CD4-positive, alpha-beta T cell (primary cell): ENCODE measurements at places on chromosomes 11 and 22.

DNA sequence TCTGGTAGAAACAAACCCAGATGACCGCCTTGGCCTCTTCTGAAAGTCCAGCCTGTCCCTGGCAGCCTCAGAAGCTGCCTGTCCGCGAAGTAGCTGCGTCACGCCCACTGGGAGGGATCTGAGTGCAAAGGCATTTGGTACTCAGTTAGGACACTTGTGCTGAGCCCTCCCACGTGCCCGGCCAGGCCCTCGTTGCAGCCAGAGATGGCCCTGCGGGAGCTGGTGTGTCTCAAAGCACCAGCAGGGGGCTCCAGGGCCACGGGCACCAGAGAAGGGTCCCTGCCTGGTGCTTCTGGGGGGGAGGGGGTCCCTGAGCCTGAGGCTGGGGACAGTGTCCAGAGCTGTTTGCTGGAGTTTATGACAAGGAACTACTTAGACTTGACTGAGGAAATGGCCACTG is 5.8 kb downstream of the SELENOO start:
- DNase-seq, result no peak

DNA sequence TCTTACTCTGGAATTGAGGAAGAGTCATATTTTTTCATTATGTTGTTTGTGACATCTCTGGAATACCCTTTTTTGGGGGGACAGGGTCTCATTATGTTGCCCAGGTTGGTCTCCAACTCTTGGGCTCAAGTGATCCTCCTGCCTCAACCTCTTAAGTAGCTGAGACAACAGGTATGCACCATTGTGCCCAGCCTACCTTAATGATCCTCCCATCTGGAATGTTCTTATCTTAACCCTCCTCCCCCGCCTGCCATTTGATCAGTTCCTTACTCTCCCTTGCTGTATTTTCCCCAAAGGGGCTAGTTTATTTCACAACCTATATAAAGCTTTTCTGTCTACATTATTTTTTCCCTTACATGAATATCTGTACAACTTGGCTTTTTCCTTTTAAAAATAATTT is 594.7 kb downstream of the METTL15 start:
- DNase-seq, result no peak

GRCh38 chr11:42779555-42779954 is 532.2 kb upstream of the API5 start:
- DNase-seq, result no peak

DNA sequence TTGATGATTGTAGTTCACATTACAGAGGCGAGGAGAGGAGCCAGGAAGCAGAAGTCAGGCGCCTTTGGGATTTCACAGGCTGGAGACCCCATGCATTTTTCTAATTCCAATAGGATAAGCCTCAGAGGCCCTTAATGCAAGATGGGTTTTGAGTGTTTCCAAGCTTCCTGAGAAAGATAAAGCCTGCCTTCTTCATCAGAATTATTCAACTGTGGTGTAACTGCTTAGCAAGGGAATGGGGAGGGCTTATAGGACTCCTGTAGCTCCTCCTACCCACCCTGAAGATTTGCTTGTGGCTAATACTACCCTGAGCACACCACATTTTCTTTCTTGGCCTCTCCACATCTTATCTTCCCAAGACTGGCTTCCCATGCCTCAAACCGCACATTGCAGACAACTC is 151.1 kb upstream of the ISX start:
- no peak for DNase-seq

DNA sequence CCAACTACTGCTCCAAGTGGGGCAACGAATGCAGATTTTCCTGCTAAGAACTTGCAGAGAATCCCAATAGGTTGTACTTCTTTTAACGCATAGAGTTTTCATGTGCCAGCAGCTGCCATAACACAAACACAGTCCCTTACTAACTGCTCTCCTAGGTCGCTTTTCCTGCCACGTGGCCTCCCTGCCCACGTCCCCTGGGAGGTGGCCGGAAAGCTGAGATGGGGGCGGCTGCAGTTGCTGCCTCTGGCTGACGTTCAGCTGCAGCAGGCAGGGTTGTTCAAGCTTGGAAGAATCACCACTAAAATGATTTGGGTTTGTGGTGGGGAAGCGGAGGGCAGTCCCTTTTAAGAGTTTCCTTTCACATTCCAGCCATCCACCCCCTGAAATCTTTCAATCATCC is 39.3 kb downstream of the ZNF202 start:
- no peak for DNase-seq

GRCh38 chr22:36117053-36117554 is 43.5 kb downstream of the APOL3 start:
- DNase-seq, result no peak

DNA sequence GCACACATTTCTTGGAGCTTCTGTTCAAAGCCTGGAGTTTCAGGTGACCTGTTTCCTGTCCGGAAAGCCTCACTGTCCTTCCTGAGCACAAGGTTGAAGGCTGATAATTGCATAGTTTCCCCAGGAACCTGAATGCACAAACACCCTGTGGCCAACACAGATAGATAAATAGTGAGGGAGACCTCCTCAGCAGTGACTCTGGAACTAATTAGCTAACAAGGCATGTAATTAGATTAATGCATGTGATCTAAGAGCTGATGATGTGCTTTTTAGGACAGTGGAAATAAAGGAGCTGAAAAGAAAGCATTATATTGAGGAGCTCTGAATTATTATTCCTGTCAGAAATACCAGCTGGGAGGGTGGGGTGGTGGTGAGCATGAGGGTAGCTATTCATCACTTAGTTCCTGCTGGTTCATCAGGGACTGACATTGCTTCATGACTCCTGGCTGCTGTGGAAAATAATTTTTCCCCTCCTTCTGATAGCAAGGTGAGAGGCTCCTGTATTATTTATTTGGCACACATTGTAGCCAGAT is 101.1 kb downstream of the NELL1 start:
- no peak for DNase-seq

GRCh38 chr22:22816766-22817410 is 70.7 kb upstream of the IGLL5 start:
- DNase-seq, result no peak

DNA sequence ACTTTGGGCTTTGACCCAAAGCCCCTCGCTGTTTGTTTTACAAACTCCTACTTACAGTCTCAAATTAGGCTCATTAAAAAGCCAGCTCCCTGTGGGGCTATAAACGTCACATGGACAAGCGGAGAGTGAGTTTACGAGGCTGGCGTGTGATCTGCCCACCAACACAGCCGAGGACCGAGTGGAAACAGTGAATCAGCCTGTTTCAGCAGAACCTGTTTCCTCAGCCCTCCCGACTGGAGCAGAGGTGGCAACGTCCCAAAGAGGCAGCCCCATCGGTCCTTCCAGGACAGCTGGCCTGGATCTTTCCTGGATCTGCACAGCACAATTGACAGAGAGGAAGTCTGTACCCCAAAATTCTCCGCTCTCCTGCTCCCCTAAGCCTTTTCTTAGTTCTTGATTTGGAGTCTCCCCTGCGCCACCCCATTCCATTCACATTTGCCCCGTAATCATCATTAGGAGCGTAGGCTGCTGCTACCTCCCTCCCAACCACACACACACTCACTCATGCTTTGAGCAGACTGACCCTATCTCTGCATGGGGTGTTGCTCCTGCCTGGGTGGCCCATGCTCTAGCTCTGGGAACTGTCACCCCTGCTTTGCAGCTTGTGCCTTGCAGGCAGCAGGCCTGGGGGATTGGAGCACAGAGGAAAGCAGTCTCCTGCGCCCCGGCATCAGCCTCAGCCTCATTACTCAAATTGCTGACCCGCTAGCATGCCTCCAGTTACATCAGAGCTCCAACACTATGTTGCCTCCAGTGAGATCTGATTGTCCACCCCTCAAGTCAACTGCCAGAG is 117.8 kb downstream of the NAT10 start:
- no peak for DNase-seq

GRCh38 chr11:78350091-78350645 is 67.5 kb downstream of the GAB2 start:
- DNase-seq, result no peak
